RWPE1 (cell line): ENCODE measurements at places on chromosomes 5 and 9.
A peak's percentile ranks its signal among the peaks of the same experiment; 100 is the strongest.

- DNase-seq, result no peak
These were observed 69.3 kb downstream of the AMBP start for GRCh38 chr9:114008667-114009410.

DNA sequence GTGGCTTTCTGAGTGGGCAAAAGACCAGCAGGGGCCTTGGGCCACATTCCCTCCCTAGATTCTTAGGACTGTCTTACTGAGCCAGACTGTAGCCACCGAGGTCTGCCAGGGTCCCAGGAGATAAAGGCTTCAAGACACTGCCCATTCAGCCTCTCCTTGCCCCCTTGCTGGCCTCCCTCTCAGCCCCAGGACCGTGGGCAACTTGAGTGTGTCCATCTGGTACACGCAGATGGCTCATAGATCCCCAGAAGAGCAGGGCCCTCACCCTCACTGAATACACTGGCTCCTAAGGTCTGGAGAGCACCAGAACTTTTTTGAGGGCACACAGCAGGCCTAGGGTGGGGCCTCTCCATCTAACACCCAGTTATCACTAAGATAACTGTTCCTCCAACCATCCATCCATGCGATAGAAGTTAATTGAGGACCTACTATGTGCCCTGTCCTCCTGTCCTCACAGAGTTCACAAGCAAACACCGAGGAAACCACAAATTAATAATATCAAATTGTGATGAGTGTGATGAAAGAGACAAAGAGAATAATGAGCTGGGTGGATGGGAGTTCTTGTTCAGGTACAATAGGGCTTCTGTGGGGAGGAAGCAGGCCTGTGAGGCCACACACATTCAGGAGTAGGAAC, 4.9 kb upstream of the PDGFRB start:
- no peak for DNase-seq

DNA sequence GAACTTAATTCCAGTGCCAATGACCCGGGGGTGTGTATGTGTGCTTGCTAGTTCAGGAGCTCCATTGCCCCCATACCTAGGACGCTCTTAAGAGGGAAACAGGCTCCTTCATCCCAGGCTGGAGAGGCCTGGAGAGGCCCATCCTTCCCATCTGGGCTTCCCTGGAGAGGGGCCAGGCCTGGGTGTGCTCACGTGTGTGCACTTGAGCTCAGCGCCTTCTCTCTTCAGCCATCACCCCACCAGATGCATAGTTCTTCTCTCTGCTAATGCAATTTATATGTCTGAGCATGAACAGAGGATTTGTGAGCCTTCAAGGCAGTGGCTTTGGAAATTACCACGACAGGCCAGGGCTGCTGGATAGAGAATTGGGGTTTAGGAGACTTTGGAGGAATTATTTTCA, 48.6 kb upstream of the SHB start:
- no peak for DNase-seq

DNA sequence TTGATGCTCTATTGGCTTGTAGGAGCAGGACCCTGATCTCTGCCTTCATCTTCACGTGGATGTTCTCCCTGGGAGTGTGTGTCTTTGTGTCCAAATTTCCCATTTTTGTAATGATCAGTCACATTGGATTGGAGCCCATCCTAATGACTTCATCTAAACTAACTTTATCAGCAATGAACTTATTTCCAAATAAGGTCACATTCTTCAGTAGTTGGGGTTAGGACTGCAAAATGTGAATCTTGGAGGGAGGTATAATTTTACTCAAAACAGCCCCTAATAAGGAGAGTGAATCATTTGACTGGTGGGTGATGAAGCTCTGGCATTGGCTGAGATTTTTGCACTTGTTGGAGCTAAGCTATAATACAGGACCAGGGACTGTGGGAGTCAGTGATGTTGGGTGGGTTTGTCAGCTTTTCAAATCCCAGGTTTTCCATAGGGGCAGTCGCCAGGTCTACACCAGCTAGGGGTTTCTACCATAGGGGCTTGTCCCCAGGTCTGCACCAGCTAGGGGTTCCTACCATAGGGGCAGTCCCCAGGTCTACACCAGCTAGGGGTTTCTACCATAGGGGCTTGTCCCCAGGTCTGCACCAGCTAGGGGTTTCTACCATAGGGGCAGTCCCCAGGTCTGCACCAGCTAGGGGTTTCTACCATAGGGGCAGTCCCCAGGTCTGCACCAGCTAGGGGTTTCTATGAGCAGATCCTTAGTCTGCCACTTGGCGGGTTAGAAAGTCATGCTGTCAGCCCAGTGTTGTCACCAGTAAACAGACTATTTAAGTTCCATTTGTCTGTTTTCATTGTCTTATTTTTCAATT, 382.6 kb upstream of the DAP start:
- no peak for DNase-seq

GRCh38 chr5:169114466-169115065, 186.4 kb downstream of the SLIT3 start:
- DNase-seq, result no peak

- peak; percentile 79 for DNase-seq
These were observed 638.6 kb downstream of the SEMA5A start for GRCh38 chr5:8907168-8907868.

DNA sequence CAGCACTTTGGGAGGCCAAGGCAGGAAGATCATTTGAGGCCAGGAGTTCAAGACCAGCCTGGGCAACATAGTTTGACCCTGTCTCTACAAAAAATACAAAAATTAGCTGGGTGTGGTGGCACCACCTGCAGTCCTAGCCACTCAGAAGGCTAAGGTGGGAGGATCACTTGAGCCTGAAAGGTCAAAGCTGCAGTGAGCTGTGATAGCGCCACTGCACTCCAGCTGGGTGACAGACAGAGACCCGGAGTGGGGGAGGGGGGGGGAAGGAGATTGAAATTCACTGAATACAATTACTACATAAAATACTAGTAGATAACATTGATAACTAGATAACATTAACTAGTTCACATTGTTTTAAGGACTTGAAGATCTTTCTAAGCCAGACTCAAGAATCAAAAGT, 345.6 kb downstream of the BNC2 start:
- DNase-seq, result no peak

DNA sequence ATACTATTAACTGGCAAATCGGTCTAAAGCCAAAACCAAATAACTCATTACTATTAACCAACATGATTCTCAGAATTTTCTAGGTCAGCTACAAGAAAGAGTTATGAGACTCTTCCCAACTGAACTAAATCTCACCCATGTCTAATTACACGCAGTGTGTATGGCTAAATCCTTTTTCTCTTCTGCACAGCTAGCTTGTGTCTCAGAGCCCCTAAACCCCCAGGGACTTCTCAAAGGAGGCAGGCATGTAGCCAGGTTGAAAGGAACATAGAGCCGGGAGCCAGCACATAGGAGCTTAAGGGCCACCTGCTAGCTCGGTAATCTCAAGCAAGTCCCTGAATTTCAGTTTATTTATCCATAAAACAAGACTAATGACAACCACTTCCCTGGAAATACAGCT, 2.2 kb upstream of the GZMK start:
- no peak for DNase-seq

- no peak for DNase-seq
These were observed 83.2 kb downstream of the PHAX start for GRCh38 chr5:126683912-126684311.

GRCh38 chr5:73451224-73452130, 2.9 kb upstream of the FOXD1 start:
- DNase-seq, result peak; percentile 65

DNA sequence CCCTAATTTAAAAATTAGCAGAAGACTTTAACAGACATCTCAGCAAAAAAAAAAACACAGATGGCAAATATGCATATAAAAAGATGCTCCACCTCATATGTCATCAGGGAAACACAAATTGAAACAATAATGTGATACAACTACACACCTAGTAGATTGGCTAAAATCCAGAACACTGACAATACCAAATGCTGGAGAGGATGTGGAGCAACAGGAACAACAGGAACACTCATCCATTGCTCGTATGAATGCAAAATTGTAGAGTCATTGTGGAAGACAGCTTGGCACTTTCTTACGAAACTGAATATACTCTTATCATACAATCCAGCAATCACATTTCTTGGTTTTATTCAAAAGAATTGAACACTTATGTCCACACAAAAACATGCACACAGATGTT, 22.1 kb downstream of the MCIDAS start:
- DNase-seq, result no peak

GRCh38 chr9:78972303-78972999, 599.3 kb upstream of the TLE4 start:
- DNase-seq, result no peak

- no peak for DNase-seq
These were observed 4.0 kb downstream of the SAP30L start for GRCh38 chr5:154449786-154450185.

DNA sequence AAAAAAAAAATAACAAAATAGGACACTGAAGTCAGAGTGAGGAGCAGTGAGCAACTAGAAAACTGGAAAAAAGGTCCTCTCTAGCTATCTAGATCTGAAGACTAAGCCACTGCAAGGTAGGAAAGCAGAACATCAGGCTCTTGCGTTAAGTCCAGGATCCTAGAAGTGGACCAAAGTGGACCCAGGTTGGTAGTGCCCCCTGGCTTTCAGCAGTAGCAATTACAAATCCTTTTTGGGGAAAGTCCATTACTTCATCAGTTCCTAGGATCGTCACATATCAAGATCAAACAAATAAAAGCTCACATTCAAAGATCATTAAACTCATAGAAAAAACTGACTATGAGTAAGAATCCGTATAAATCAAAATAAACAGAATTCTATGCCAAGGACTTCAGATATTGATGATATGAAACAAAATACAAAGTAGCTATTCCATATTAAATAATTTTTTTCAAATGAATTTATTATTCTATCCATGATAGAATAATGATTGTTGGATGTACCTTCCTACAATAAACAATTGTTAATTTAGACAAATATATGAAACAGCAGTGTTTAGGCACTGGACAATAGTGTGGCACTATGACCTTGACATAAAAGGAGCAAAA, 6.5 kb upstream of the RICTOR start:
- no peak for DNase-seq

DNA sequence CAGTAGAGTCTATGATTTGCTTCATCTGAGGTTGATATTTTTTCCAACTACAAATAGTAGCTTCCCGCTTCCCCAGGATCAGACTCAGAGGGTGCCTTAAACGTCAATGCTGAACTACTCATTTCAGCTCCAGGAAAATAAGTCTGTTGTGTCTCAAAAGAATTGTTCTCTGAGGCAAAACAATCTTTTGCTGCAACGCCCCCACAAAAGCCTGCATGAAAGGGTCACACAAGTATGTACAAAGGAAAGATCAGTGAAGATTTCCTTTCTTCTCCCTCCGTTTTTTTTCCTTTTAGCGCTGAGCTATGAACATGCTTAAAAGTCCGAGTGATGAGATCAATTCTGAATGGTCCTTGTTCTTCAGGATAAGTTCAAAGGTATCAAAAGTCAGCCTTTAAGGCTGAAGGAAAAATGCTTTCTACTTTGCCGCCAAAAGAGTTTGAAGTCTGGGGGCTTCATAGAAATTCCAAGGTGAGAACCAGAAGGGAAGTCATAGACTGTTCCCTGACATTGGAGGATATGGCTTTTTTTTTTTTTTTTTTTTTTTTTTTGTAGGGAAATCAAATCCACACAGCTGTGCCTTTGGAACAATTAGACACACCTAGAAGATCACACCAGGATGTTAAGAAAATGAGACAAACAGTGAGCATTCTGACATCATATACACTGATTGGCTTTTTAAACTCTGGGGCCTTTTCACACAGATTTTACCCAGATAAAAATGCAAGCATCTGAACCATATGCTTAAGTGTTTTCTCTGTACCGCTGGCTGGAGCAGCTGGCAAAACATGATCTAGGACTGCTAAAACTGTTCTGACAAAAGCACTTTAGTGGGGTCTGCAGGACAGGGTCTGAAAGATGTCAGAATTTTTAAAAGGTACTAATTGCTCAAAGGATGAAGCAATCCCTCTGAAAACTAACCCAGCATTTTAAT, 329.3 kb downstream of the ENC1 start:
- DNase-seq, result no peak

DNA sequence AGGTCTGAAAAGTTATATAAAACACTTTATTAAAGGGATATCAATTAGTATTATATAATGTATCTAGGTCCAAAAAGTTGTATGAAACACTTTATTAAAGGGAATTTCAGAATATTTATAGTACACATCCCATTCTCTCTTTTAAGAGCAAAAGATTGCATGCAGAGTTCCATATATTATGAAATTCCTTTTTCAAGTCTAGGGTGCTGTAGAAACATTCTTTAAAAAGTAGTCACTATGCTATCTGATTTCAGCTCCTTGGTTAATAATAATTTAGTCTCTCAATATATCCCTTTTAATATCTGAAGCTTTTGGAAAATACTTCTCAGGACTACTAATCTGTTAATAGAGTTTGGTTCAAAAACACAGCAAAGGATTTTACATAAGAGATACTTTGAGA, 1496.1 kb upstream of the C9orf72 start:
- no peak for DNase-seq

- no peak for DNase-seq
These were observed 62.8 kb downstream of the DAB2IP start for GRCh38 chr9:121714075-121714705.

DNA sequence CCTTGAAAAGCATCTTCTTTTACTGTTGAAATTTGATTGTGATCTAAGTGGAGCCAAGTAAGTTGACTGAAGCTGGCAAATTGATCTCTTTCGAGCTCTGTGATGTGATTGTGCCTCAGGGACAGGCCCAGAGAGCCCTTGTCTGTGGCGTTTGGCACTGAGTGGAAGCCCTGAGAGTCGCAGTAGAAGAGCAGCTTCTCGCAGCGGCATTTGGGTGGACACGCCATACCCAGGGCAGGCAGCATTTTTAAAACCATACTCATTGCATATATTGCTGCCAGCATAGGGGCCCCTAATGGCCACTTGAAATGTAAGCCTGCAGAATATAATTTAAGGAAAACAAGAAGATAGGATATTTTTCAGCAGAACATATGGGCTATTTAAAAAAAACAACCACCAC, 894 bp downstream of the LRRTM2 start:
- no peak for DNase-seq

GRCh38 chr5:5572010-5572865, 149.8 kb downstream of the ICE1 start:
- DNase-seq, result no peak

DNA sequence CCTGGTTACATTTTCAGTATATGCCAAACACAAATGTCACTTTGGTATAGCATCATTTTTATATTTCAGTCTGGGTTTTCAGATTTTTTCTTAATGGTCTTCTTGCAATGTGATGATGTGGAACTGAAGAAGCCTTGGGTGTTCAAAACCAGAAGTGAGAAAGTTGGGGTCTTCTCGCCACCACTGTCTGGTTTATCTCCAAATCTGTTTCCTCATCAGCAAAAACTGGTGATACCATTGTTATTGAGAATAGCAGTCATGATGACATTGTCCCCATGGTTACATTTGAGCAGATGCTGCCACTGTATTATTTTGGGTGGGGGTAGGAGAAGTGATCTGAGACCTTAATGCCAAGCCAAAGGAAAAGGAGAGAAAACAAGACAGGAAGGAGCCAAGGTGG, 85.9 kb upstream of the MAP3K1 start:
- DNase-seq, result no peak

GRCh38 chr9:84315278-84315877, 25.2 kb downstream of the SLC28A3 start:
- DNase-seq, result peak; percentile 74
